Mesothelial cell of epicardium (in vitro differentiated cells): ENCODE measurements at places on chromosomes 3 and 15. TPM values are rescaled to one million over a fixed set of nuclear protein-coding genes. Genes with fewer than 3 reads are reported as not detected.

DNA sequence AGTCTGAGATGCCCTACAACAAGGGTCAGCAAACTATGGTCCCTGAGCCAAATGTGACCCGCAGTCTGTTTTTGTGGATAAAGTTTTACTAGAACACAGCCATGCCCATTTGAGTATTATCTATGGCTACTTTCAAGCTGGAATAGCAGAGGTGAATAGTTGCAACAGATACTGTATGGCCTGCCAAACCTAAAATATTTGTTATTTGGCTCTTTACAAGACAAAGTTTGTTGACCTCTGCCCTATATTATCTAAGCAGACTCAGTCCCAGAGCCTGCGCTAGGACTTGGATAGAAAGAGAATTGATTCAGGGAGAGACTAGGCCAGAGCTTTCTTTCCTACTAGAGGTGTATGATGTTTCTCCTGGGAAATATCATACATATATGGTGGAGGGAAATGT is 81.7 kb upstream of the NMNAT3 start:
- DNase-seq: no peak

DNA sequence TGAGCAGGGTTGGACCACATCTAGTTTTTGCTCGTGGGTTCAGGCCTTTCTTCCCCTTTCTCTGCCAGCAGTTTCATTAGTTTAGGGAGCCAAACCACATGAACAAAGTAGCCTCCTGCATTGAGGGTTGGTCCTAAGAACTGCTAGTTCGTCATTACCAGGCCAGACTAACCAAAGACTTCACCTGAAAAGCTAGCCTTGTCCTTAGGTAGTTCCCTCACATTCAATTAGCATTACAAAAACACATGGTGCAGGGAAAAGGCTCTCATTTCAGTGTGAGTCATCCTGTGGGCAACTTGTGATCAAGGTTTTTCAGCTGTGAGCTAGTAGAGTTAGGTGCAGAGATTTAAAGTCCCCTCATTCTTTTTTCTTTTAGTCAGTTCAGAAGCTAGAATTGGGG is 279.3 kb upstream of the CTNNB1 start:
- DNase-seq: no peak

- no peak for DNase-seq
Observed at GRCh38 chr15:85419161-85419560, 38.8 kb downstream of the AKAP13 start.

DNA sequence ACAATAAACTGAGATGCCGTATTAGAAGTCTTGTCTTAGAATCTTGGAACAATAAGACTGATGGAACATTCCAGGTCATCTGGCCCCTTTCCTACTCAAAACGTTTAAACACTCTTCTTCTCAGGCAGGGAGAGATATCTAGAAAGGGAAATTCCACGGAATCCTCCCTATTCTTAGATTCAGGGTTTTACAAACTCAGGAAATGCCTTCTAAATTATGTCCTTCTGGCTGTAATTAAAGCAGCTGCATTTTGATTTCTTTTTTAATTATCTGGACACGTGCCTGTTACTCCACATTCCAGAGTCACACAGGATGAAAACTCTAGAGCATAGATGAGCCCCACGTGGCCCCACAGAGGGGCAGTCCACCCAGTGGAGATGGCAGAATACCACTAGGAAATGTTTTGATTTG is 41.5 kb upstream of the MTMR10 start:
- DNase-seq: no peak

DNA sequence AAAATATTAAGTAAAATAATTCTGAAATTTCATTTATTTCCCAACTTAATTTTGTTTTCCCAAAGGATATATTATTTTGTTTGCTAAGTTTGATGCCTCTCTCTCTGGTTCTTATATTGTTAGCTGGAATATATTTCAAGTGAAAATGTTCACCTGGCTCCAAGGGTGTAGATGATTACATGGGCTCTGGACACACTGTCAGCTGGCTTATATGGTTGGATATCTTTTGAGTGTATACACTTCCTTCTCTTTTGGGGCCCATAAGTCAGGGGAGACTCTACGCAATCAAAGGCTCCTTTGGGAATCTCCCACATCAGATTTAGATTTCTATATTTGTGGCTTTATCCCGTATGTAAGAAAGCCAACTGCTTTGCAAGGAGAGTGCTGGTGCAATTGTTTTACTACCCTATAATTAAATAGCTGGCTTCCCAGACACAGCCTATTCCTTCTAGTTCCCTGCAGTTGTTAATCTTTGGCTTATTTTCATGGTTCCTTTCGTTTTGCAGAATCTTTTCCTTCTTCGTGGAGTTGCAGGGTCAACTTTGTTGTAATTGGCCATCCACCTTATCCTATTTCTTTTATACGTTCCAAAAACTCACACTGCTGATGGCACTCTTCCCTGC is 225.7 kb downstream of the DPH6 start:
- DNase-seq: no peak

GRCh38 chr3:192802957-192803899 is 75.9 kb upstream of the FGF12 start:
- no peak for DNase-seq

DNA sequence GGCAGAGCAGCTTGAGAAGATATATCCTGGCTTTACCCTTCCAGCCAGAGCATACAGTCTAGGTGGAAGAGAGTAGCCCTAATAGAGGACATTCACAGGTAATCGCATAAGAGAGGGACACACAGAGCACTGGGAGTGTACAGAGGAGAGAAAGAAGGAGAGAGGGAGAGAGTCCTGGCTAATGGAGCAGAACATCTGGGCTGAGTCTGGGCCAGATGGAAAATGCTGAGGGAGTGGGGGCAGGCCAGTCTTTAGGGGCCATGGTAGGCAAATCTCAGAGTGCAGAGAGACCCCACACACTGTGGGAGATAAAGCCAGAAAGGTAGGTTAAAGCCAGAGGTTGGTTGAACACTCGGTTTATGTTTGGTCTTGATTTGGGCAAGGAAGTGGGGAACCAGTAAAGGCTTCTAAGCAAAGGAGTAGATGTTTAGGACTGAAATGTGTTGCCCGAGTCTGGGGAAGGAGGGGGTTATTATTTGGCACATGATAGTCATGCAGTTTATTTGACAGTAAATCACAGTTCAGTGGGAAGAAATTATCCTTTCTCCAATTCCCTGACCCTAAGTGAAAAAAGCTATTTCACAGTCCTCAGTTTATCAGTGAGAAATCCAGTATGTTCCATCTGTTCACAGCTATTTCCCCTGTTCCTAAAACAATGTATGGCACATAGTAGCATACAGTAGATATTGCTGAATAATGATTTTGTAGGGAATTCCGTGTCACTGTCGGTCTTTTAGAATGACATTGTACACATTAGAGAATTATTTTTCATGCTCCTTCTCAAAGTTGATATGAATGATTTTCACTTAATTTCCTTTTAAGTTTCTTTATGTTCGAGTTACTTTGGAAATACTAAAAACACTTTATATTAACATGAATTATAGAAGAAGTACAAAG is 45.7 kb downstream of the PDHB start:
- no peak for DNase-seq

DNA sequence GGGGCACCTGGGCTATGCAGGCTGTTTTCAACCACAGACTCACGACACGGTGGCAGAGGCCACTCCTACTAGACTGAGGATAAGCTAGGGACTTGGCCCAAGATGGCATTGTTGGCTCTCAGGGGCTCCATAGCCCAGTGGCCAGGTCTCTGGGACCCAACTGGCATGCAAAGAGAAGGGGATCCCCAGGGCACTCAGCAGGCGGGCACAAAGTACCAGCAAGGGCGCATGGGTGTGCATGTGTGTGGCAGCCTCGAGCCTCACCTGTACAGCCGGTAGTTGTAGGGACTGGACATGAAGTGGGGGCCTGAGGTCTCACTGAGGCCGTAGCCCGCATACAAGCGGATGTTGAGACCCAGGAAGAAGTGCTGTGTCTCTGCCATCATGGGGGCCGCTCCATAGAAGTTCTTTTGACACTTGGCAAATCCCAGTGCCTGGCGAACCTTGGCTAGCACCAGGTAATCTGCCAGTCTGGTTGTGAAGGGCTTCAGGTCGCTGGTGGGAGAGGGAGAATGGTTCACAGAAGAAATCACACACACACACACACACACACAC is 30.2 kb downstream of the IDH3A start:
- no peak for DNase-seq

DNA sequence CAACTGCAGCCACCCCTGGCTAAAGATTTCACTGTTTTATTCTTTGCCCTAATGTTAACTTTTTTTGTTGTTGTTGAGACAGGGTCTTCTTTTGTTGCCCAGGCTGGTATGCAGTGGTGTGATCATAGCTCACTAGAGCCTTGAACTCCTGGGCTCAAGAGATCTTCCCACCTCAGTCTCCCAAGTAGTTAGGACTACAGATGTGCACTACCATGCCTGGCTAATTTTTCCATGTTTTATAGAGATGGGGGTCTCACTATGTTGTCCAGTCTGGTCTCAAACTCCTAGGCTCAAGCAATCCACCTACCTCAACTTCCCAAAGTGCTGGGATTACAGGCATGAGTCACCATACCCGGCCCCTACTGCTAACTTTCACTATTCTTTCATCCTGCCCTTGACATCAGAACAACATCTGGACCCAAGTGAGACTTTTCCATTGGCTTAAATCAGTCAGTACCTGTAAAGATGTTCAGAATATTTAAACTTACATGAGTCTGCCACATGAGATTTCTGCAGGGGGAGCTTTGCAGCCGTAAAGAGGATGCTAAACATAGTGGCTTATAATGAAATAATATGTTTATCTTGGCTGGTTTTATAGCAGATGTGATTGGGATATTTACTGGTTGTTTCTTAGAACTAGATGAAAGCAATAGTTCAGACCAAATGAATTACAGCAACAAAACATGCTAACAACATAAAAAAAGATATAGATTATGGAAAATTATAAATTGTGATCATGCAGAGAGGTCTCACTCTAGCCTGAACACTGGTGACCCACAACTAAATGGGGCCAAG is 73.6 kb downstream of the HMG20A start:
- DNase-seq: no peak

GRCh38 chr3:43969944-43970343 is 271.7 kb upstream of the TOPAZ1 start:
- no peak for DNase-seq

- no peak for DNase-seq
Observed at GRCh38 chr15:52678468-52679231, 538 bp downstream of the ATOSA start.

GRCh38 chr3:35184775-35185174 is 454.6 kb upstream of the ARPP21 start:
- DNase-seq: no peak

DNA sequence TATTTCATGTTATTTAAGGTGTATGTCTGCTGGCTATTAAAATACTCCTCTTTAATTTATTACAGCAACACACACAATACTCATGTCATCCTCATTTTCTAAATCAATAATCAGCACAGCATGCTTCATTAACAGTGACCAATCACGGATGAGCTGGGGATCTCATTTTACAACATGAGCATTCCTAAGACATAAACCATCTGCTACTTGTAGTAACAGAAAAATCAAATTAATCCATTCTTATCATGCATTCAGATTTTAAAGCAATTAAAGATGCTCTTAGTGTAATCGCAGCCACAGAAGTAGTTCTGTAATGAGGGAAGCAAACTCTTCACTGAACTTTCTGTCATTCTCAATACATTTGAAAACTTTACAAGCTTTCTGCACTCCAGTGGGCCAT is 191.1 kb downstream of the TBC1D5 start:
- DNase-seq: no peak

- no peak for DNase-seq
Observed at GRCh38 chr3:102259663-102260062, 175.2 kb upstream of the ZPLD1 start.

DNA sequence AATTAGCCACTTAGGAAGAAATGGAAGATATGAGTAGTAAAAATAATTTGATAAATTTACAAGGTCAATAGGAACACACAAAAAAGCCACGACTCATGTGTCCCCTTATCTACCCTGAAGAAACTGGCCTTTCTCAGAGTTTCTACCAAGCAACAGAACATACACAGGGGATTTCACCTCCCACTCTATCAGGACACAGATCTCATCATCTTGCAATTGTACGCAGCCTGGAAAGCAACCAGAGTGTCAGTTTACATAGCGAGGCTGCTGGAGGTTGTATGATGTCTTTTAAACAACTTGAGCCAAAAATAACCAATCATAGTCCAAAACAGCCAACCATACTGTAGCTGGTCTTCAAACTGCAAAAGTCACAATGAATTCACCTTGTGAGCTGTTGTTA is 19.7 kb upstream of the LMOD3 start:
- DNase-seq: no peak

DNA sequence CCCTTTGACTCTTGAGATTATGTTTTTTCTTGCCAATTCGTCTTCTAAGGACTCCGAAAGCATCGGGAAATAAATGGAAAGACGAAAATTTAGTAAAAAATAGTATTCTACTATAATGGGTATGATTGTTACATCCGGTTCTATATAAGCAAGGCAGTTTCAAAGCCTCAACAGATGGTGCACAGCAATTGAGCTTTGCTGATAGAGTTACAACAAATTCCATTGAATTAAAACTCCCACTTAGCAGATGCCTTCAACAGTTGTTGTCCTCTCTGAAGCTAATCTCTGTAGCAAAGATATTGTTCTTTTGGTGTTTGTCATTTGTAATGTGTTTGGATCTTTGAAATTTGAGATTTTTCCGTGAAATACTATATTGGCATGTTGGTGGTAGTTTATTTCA is 16.1 kb upstream of the GHSR start:
- DNase-seq: no peak

GRCh38 chr3:194330160-194330559 is 21.0 kb downstream of the CPN2 start:
- DNase-seq: no peak

- DNase-seq: no peak
Observed at GRCh38 chr3:41673650-41674049, 288.3 kb downstream of the ULK4 start.

- no peak for DNase-seq
Observed at GRCh38 chr3:112767177-112767576, 79.5 kb downstream of the CD200R1L start.

- DNase-seq: no peak
Observed at GRCh38 chr15:62431817-62432216, 266.7 kb upstream of the C2CD4B start.

DNA sequence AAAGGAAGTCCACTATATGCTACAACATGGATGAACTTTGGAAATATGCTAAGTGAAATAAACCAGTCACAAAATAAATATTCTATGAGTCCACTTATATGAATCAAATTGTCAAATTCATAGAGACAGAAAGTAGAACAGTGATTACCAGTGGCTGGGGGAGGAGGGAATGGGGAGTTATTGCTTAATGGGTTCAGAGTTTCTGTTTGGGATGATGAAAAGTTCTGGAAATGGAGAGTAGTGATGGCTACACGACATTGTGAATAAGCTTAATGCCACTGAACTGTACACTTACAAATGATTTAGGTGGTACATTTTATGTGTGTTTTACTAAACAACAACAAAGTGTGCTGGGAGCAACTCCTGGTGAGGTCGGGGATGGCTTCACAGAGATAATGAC is 38.1 kb downstream of the HOMER2 start:
- DNase-seq: no peak

GRCh38 chr15:85859671-85860070 is 64.9 kb upstream of the KLHL25 start:
- DNase-seq: no peak

GRCh38 chr3:58173669-58174398 is 36.9 kb downstream of the DNASE1L3 start:
- no peak for DNase-seq

The ADAM10 gene
- 176 to 190 TPM (median 181 TPM) in 3 replicates for total RNA-seq

The MORC1 gene
- 0.13 to 0.18 TPM in 2 of 3 replicates, not detected in the other for total RNA-seq

The ALDH1L1 gene
- total RNA-seq: 1.0 to 1.6 TPM (median 1.2 TPM) in 3 replicates

The GABRB3 gene
- total RNA-seq: 2.8 to 3.4 TPM (median 3.1 TPM) in 3 replicates

The MASP1 gene
- total RNA-seq: 1.4 to 2.4 TPM (median 1.5 TPM) in 3 replicates

The KCNMB3 gene
- 4.1 to 5.2 TPM (median 4.9 TPM) in 3 replicates for total RNA-seq

The SH3GL3 gene
- total RNA-seq: 5.7 to 6.1 TPM (median 6.0 TPM) in 3 replicates

The WNT5A gene
- total RNA-seq: 59.0 to 63.8 TPM (median 61.7 TPM) in 3 replicates
